Bladder microvascular endothelial cell (primary cell): ENCODE measurements at places on chromosomes 3 and 15. TPM values are rescaled to one million over a fixed set of nuclear protein-coding genes. Genes with fewer than 3 reads are reported as not detected.

The ATP13A5 gene
- not detected in 2 replicates for total RNA-seq

The CD86 gene
- total RNA-seq = not detected in 2 replicates

The RPL4 gene
- total RNA-seq = 895 and 1,990 TPM in 2 replicates

The PARP15 gene
- 0.32 and 0.38 TPM in 2 replicates for total RNA-seq
